ENCODE measurements at places on chromosomes 12 and 14.
A peak's percentile ranks its signal among the peaks of the same experiment; 100 is the strongest.

GRCh38 chr12:125989696-125990095, 924.5 kb downstream of the AACS start:
- DNase-seq: no peak

- DNase-seq: no peak
These were observed 86.6 kb downstream of the USP15 start for GRCh38 chr12:62346817-62347216.

DNA sequence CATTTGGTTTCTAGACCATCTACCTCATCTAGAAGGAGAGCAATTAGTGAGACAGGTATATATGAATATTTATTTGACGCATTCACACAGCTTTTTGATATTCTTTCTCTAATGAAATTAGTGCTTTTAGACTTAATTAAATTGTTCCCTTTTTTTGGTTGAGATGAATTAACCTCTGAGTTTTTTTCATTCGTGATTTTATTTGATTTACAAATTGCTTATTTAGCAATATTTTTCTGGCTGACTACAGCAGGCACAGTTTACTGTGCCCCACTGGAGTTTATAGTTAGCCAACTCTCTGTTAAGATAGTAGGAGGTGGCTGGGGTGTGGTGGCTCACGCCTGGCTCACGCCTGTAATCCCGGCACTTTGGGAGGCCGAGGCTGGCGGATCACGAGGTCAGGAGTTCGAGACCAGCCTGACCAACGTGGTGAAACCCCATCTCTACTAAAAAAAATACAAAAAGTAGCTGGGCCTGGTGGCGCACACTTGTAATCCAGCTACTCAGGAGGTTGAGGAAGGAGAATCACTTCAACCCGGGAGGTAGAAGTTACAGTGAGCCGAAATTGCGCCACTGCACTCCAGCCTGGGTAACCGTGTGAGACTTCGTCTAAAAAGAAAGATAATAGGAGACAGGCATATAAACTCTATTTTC, 16.7 kb downstream of the MDM2 start:
- no peak for DNase-seq

DNA sequence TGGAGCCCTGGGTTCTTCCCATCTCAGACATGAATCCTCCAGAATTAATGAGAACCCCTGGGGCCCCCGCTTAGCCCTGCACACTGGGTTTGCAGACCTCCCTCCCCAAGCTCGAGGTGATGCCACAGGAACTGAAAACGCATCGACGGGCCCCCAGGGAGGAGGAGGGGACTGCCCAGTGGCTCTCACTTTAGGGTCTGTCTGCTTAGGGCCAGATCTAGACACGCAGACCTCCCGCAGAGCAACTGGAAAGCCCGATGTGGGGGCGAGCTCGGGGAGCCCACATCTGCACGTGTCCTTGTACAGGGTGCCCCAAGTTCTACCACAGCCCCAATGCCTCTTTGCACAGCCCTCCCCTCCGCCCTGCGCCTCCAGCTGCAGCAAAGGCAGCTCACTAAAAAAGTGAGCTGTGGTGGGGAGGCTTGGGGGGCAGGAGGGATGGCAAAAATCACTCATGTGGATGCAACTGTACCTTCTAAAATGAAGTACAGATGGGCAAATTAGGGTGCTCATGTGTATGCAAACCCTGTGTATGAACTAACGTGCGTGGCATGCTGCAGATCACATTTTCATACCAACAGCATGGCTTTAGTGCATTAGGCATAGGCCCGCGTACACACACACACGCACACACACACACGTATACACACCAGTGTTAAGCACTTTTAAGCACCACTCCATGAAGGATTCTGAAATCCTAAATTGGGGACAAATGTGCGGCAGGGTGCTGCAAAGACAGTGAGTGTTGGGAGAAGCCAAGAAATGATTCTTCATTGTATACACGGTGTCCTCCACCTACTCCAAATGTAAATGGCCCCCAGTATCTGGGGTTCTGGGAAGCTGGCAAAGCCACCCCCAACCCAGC, 99.9 kb upstream of the MAP1LC3B2 start:
- no peak for DNase-seq

DNA sequence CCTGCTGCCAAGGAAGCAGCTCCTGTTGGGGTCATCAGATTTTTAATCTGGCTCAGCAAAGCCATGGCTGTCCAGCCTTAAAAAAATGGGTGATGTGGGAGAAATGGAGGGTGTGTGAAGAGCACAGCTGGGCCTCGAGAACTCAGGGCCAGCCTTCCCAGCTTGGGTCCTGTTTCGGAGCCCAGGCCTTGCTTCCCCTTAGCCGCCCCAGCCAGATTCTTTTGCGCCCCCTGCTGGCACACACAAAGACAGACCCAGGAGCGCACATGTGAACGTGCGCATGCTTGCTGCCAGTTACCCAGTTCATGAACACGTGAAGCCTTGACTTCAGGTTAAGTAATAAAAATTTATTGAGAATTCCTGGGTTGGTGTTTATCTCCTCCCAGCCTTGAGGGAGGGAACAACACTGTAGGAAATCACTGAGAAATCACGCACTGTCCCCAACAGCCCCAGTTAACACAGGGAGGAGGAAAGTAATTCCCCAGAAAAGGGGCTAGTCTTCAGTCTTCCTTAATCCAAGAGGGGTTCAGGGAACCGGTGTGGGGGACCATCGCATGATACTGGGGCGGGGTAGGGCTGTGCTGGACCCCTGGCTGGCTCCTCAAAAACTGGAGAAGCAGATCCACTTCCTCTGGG, 5.3 kb downstream of the PHB2 start:
- DNase-seq: peak; percentile 80

DNA sequence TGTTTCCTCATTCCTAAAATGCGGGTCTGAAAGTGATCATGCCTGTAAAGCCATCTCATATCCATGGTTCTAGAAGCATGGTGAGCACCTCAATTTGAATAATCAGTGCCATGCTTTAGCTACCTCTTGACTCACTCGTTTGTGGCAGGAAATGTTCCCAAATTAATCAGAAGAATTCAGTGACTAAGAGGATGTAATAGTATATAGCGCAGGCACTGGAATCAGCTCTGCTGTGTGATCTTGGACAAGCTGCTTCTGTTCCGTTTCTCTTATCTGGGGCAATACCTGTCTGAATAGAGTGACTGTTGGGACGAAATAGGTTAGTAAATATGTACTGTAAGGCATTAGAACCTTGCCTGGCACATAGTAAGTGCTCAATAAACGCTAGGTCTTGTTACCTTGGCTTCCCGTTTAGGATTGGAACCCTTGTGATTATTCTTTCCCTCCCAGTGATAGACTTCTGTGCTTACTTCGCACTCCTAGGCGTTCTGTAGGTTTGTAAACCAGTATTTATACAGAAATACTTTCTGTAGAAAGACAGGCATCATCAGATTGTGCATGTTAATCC, 820 bp upstream of the SMAGP start:
- no peak for DNase-seq

GRCh38 chr12:124772289-124773170, 91.1 kb downstream of the SCARB1 start:
- DNase-seq: no peak

DNA sequence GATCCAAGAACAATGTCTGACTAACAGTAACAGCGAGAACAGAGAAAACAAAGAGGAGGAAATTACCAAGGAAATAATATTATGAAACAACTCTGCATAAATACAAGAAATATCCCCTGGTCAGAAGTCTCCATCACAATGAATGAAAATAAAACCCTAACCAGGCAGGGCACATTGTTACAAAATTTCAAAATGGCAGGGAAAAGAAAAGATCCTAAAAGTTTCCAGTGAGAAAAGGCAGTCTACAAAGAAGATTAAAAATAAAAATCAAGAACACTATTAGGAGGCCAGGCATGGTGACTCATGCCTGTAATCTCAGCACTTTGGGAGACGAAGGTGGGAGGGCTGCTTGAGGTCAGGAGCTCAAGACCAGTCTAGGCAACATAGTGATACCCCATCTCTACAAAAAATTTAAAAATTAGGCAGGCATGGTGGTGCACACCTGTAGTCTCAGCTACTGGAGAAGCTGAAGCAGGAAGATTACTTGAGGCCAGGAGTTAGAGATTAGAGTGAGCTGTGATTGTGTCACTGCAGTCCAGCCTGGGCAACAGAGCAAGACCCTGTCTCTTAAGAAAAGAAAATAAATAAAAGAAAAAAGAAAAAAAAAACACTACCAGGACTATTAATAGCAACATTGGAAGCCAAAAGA, 47.8 kb downstream of the FERMT2 start:
- DNase-seq: no peak

- DNase-seq: no peak
These were observed 112.5 kb downstream of the ETV6 start for GRCh38 chr12:11761869-11762567.

DNA sequence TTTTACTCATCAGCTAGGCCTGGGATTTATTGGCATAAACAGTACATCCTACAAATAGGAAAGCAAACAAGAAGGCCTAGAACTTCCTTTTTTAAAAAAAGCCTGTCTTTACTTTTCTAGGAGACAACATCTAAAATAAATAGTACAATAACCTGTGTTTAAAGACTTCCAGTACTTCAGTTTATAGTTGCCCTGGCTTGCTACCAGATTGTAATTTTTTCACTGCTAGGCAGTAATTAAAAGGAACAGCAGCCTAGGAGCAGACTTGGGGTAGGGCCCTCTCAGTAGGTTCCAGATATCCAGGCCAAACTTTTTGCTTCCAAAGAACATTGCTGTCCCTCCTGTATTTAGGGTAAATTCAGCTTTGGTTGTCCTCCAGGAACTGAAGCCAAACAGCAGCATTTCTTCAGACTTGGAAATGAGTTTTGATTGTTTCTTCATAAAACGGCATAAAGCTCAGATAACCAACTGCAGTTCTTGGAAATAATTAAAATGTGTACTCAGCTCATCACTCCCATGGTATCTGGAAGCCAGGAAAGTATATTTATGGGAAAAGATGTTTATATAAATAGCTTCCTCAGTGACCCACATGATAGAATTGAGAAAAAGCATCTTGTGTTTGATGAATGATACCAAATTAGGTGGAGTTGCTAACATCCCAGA, 61.7 kb downstream of the PPP1R36 start:
- no peak for DNase-seq

Data from activated CD4-positive, CD25-positive, alpha-beta regulatory T cell treated with anti-CD3 and anti-CD28 coated beads, Interleukin-2, amount 50 U/mL, for 16 hours (primary cell).